ENCODE measurements at places on chromosomes 3 and 15.

GRCh38 chr3:195551381-195551978 is 8.4 kb upstream of the PPP1R2 start:
- no peak for DNase-seq

GRCh38 chr3:105865867-105866350 is 2.9 kb downstream of the CBLB start:
- no peak for DNase-seq

DNA sequence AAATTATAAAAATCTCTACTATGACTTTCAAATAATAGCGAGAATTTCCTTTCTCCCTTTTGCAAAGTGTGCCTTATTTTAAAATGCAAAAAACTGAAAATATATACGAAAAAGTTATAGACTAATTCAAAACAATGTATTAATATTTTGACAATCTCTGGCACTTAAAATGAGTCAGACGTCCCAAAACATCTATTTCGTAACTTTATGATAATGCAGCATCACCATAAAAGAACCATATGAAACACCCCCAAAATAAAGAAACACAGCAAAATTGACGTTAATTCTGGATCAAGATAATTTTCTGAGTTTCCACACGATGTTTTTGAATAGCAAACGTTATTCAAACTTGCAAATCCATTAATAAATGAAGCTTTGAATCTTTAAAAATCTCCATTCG is 1.0 kb downstream of the COPS2 start:
- DNase-seq, result no peak

DNA sequence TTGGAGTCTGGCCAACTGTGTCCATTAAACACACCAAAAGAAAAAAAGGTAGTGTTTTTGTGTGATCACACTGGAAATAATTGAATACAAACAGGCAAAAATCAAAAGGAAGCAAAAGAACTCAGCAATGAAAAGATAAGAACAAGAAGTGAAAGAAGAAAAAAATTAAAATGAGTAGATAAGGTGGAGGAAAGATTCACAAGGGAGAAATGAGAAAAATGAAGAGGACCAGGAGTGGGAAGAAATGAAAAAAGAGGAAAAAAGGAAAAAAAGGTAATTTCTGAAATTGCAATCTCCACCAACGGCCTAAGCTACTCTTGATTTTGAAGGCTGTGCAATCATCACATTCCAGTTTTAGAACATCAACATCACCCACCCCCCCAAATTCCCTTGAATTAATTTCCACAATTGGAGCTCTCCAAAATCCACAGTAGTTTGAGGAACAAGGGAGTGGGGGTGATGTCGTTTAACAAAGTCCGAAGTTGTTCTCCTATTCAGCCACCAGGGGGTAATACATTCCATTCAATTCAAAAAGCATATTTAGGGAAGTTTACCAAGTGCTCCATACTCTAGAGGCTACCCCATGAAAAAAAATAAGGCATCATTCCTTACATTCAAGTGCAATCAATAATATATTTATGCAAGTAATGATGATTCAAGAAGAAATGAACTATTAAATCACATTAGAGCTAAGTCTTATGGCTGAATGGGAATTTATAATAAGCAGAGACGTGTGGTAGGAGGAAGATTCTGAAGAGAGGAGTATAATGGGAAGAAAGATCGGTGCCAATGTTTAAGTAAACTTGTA is 37.4 kb downstream of the ZNF860 start:
- DNase-seq, result no peak

DNA sequence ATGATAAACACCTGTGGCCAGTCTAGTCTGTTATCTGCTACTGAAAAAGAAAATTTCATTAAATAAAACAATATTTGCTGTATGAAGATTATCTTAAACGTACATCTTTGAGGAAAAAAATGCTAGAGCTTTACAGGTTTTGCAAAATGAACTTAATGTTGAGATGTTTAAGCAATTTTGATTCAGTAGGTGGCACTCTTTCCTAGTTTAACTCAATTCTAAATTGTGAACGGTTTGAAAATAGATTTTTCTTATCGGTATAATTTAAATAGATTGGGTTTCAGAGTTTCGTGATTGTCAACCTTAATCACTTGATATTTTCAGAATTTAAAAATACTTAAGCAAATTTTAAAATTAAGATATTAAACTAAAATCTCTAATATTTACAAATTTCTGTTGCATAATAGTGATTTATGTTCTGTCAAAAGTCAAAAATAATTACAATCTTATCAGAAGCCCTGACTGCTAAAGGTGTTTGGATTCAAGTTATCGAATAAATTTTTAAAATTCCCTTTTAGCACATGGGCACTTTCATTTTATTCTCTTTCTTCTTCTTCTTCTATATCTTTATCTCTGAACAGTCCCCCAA is 7.0 kb upstream of the RNF111 start:
- no peak for DNase-seq

DNA sequence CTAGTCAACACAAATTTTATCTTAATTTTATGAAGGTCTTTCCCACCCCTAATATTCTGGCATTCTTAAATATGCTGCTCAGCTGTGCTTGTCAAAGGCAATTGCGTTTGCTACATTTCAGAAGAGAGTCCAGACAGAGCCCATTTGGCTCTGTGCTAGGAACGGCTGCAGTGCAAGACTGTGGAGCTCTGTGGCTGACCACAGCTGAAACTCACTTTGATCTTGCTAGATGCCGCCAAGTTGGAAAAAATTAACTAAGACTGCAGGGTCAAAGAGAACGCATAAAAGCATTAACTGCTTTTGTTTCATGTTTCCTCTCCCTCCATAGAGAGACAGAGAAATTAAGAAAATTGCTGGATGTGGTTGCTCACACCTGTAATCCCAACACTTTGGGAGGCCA is 7.6 kb upstream of the PPP1R2 start:
- DNase-seq, result no peak

- no peak for DNase-seq
These were observed 5.2 kb downstream of the ESYT3 start for GRCh38 chr3:138439646-138440045.

DNA sequence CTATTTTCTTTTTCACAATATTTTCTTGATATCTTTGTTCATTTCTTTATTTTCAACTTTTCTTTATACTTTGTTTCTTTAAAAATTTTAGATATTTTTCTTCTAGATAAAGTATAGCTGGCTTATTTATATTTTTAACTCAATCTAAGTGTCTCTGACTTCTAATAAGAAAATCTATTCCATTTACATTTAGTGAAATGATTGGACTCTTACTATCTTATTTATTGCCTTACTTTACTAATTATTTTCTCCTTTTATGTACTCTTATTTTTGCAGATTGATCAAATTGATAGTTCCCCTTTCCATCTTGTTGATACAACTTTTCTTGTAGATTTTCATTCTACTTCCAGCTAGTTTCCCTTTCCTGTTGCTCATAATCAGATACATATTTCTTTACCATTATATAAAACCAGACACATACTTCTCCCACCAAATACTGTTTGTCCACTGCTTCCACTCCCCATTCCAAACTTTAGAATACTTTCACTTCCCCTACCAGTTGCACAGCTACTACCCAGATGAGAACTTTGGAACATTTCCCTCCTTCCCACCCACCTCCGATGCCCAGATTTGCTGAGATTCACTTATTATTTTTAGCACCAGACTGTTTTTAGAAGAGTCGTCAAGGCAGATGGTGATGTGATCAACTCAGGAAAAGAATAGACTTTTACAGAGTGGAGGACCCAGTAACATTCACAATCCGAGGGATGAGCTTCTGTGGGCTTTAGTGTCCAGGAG is 151.5 kb downstream of the LIPC start:
- DNase-seq, result no peak

GRCh38 chr3:168141405-168141998 is 45.8 kb upstream of the GOLIM4 start:
- DNase-seq, result no peak

GRCh38 chr3:69747511-69748258 is 8.4 kb downstream of the MITF start:
- no peak for DNase-seq

DNA sequence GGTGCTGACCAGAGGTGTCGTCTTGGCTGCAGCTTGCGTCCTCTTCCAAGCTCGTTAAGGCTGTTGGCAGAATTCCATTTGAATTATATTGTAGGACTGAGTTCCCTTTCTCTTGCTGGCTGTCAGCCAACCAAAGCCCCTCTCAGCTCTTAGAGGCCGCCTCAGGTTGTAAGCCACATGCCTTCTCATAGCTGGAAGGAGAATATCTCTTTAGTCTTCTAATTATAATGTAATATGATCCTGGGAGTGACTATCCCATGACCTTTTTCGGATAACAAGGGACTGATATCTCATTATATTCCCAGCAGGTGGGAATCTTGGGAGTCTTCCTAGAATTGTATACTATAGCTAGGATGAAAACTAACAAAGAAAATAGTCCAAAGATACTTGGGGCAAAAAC is 4.8 kb downstream of the SCG5 start:
- no peak for DNase-seq
